ENCODE measurements at places on chromosomes 1 and 21. TPM values are rescaled to one million over a fixed set of nuclear protein-coding genes. Genes with fewer than 3 reads are reported as not detected.

- no peak for DNase-seq
Observed at GRCh38 chr1:170669107-170669445, 5.1 kb downstream of the PRRX1 start.

GRCh38 chr1:221170171-221170570 lies 290.9 kb downstream of the HLX start:
- DNase-seq, result no peak

GRCh38 chr21:29287383-29287782 lies 11.3 kb upstream of the BACH1 start:
- no peak for DNase-seq

GRCh38 chr1:224211206-224211962 lies 28.3 kb downstream of the DEGS1 start:
- peak; percentile 18 for DNase-seq

DNA sequence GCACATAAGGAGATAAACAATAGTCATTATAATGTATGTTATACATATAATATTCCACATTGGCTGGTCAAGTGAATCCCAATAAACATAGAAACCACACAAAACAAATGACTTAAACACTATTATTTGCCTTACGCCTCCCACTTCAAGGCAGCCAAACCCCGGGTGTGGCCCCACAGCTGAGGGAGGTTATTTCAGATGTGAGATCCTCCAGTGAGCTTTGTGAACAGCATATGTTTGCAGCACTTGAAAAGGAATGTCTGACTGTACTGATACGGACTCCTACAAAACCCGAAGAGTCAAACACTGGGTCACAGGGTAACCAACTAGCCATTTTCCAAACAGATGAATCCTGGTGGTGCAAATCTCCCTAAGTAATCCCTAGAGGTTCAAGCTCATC lies 27.1 kb upstream of the DISP1 start:
- DNase-seq, result no peak

DNA sequence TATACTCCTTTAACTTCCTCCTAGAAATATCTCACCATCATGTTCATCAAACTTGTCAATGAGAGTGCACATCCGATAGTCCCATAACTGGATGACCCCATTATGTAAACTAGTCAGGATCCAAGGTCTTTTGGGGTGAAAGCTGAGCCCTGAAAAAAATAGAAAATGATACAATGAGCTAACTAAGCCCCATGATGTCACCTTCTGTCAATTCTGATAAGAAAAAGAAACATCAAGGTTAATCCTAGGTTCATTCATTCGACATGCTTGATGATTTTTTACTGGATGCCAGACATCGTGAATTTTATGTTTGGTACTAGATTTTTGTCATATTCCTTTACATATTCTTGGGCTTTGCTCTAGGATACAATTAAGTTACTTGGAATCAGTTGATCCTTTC lies 2.9 kb downstream of the COPA start:
- DNase-seq, result no peak

GRCh38 chr1:159902541-159902940 lies 2.6 kb upstream of the CFAP45 start:
- DNase-seq, result no peak

CTBS gene
- 20.5 TPM for total RNA-seq

E2F2 gene
- 0.46 TPM for total RNA-seq

SRGAP2C gene
- total RNA-seq, result 28.3 TPM

Measured in posterior vena cava (tissue), 2 donors.